ENCODE measurements at places on chromosomes 16 and 17.

GRCh38 chr16:89354325-89354724, 136.0 kb downstream of the ANKRD11 start:
- no peak for DNase-seq

DNA sequence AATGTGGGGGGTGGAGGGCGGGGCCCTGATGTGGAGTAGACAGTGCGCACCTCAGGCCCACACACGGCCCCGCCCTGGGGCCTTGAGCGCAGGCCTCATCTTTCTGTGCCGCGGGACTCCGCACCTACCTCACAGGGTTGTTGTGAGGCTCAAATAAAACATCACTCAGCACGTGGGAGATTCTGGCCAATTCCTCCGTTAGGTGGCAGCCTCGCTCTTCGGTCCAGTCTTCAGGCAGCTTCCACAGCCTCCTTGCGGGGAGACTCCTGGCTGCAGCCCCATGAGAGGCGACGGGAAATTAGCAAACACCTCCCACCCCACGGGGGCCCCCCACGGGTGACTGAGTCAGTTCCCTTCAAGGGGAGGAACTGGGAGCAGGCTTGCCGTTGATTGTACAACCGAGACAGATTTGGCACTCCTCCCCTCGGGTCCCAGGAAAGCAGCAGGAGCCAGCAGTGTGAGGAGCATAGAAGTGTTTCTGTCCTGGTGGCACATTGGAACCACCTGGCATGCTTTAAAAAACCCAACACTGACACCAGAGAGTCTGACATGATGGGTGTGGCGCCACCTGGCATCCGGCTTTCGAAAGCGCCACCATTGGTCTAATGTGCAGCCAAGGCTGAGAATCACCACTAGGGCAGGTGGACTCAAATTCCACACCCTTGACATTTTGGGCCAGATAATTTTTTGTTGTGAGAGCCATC, 7.6 kb downstream of the MRM1 start:
- DNase-seq = no peak

GRCh38 chr16:11429823-11430222, 84.6 kb downstream of the RMI2 start:
- no peak for DNase-seq

GRCh38 chr17:63918305-63918704, 334 bp downstream of the GH1 start:
- DNase-seq = no peak

GRCh38 chr16:27721531-27722181, 171.7 kb downstream of the KATNIP start:
- DNase-seq = no peak

GRCh38 chr17:15917438-15918027, 27.4 kb upstream of the ADORA2B start:
- DNase-seq = no peak

- DNase-seq = no peak
Observed at GRCh38 chr17:49899191-49899485, 51.3 kb upstream of the TAC4 start.

- no peak for DNase-seq
Observed at GRCh38 chr16:19680881-19681340, 37.1 kb downstream of the KNOP1 start.

DNA sequence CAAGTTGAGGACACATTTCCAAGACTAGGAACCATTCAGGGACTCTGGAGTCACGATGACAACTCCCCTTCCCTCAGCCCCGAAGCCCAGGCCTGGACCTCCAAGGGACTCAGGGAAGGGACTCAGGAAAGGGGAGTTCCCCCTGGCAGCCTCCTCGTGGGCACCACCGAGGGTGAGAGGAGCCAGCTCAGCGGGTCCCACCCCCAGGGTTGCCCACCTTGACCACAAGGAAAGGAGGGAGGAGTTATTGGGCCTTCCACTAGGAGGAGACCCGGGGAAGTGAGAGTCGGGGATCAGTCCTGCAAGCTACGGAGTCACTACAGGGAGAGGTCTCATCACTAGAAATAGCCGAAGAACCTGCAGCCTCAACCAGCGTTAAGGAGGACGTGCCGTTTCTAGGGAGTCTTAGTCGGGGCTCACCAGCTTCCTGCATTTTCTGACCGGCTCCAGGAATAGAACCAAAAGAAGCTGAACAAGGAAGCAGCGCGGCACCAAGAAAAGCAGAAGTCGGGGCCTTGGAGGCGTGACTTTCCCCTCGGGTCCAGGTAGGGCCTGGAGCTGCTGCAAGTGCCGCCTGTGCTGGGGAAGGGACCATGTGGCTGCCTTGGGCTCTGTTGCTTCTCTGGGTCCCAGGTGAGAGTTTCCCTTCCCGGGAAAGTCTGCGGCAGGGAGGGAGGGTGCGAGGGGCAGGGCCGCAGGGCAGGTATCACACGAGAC, at the start of gene CD300A:
Gene CD300A (plus strand): TSS at position 524 of the 717 bp plus-strand sequence. CDS start 70 bp downstream, at position 594.
- no peak for DNase-seq

DNA sequence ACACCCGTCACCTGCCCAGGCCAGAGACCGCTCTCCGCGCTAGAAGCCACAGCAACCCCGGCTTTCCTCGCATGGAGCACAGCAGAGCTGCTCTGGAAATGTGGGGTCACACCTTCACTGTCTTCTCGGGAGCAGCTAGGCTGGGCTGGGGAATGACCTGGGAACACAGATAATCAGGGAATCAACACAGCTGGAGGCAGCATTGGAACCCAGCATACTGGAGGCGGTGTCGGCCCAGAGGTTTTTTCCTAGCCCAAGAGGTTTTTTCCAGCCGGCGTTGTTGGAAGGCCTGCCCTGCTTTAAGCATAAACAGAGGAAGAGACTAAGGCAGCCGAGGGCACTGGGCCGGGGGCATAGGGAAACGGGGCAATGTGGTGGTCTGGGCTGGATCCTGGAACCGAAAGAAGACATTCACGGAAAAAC, 791 bp upstream of the PLD6 start:
- DNase-seq = no peak

GRCh38 chr16:54116124-54116655, 170.4 kb downstream of the IRX3 start:
- no peak for DNase-seq

DNA sequence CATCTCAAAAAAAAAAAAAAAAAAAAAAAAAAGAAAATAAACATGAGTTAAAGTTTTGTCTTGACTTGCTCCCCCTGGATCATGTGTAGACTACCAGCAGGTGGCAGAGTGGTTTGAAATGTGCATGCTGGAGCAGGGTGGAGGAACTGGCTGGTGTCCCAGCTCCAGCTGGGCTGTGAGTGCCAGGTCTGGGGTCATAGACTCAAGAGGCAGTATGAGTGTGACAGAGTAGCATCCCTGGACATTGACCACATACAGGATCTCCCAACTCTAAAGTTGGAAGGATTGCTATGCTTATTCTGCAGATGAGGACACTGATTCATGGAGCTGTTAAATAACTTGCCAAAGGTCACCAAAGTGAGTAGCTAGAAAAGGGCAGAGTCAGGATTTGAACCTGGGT, 198.0 kb upstream of the MPHOSPH6 start:
- no peak for DNase-seq

DNA sequence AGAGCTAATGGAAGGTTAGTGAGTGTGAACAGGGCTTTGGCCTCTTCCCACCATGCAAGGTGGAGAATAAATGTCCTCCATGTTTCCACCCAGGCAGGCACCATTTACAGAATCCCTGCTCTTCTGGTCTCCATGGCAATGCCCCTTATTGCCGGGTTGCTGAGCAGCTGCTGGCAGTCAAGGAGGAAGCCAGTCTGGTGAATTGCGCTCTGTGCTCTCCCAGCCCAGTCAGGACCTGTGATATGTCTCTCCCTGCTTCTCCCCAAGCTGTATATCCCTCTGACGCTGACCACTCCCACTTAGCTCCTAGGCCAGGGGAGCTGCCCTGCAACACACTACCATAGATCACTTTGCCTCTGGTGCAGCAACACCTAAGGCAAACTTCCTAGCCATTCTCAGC, 402.1 kb upstream of the ERCC4 start:
- DNase-seq = no peak

DNA sequence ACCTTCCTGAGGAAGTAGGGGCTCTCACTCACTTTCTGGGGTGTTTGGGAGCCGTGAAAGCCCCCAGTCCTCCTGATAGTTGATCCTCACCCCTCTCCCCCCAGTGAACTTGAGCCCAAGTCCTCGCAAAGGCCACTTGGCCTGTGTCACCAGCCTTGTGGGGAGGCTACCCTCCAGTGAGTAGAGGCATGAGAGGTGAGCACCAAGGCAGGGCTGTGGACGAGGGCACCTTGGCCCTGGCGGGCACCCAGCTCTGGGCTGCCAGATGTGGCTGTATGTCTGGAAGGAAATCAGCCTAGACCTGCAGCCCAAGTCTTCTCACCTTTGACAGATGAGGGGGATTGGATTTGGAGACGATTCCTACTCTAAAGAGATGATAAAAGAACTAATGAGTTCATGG, 3.1 kb downstream of the TTYH2 start:
- no peak for DNase-seq

DNA sequence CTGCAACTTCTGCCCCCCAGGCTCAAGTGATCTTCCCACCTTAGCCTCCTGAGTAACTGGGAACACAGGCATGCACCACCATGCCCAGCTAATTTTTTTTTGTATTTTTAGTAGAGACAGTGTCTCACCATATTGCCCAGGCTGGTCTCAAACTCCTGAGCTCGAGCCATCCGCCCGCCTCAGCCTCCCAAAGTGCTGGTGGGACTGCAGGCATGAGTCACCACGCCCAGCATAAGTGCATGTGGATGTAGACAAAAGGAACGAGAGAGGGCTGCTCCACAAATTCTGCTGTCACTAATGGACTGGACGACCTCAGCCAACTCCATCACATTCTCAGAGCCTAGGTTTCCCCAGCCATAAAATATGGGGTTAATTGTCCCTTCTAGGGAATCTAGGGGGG, 7.7 kb upstream of the SP2 start:
- DNase-seq = no peak

GRCh38 chr16:11033629-11034420, 89.5 kb downstream of the CLEC16A start:
- no peak for DNase-seq

DNA sequence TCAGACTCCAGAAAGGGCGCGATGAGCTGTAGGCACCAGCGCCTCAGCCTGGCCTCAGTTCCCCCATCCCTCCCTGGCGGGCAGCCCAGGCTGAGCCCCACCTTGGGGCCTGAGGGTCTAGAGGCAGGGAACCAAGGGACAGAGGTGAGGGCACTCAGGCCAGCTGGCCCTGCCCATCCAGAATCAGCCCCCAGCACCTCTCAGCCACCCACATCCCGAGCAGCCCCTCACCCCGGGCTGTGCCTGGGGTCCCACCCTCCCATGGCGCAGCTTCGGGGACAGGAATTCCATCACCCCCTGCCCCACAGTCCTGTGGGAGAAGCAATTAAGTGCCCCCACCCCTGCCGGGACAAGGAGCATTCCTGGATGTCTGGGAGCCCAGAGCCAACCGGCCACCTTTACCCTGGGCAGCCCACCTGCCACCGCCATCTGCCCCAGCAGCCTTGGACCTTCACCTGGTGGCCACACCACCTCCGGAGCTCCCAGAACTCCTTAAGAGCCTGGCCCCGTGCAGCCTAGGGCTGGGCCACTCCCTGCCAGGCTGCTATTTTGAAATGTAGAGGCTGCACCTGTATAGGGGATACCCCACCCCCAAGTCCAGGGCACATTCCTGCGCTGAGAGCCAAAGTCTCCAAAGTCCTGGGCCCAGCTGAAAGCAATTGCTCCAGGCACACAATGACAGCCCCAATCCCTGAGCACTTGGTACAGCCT, 33.7 kb upstream of the PVALEF start:
- no peak for DNase-seq

GRCh38 chr16:81716478-81717225, 62.4 kb upstream of the PLCG2 start:
- no peak for DNase-seq

GRCh38 chr16:3787924-3788661, 70.8 kb upstream of the TRAP1 start:
- DNase-seq = no peak

DNA sequence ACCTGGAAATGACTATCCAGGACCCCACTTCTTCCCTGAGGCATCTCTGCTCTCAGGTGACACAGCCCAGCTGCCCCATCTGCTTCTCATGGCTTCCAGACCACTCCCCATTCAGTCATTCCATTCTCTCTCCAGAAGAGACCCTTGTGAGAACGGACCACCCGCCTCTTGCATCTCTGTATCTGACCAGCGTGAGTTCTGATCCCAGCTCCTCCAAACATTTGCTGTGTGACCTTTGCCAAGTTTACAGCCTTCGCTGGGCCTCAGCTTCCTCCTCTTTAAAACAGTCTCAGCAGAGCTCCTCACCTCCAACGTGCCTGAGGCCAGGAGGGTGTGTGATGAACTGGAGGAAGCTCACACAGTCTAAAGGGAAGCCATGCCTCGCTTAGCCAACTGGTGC, 39.6 kb downstream of the C16orf82 start:
- no peak for DNase-seq

GRCh38 chr17:53659181-53659580, 163.5 kb upstream of the KIF2B start:
- no peak for DNase-seq

DNA sequence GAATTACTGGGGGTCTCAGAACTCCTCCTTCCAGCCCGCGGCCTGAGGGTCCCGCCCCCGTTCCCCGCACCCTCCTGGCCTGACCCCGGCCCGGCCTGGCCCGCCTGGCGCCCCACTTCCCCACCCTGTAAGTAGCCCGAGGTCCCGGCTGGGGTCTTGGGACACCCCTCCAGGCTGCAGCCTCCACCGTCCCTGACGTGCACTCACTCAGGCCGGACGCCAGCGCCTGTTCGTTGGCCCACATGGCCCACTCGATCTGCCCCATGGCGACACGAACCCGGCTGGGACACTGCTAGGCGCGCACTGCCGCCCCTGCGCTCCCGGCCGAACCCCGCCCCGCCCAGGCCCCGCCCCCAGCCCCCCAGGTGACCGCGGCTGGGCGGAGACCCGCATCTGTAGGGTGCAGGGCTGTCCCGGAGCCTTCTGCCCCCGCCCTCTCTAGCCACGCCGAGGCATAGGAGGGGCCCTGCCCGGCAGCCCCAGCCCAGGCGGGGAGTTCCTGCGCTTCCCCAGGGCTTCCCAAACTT, at the start of gene CYBA:
Gene CYBA (minus strand): TSS at position 305 of the 527 bp plus-strand sequence. CDS start 40 bp downstream, at position 265.
- DNase-seq = peak; percentile 72

DNA sequence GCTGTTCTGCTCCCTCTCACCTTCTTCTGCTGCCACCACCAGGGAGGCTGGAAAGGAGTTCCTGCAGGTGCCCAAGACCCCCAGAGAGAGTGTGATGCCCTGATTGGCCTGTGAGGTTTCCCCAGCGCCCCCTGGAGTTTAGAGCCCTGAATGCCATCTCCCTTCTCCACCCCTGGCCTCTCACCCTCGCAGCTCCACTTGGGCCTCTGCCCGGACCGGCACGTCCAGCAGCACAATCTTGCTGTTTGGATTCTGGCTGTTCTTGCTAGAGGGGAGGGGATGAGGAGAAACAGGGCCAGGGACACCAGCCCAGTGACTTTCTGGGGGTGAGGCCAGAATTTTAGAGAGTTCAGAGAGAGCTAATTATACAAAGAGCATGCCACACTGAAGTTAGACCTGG, 12.5 kb upstream of the FAM171A2 start:
- DNase-seq = no peak
